ENCODE measurements at places on chromosomes 11 and 22.

GRCh38 chr11:118691926-118692830 is 12.7 kb upstream of the TREH start:
- peak; percentile 54 for DNase-seq

DNA sequence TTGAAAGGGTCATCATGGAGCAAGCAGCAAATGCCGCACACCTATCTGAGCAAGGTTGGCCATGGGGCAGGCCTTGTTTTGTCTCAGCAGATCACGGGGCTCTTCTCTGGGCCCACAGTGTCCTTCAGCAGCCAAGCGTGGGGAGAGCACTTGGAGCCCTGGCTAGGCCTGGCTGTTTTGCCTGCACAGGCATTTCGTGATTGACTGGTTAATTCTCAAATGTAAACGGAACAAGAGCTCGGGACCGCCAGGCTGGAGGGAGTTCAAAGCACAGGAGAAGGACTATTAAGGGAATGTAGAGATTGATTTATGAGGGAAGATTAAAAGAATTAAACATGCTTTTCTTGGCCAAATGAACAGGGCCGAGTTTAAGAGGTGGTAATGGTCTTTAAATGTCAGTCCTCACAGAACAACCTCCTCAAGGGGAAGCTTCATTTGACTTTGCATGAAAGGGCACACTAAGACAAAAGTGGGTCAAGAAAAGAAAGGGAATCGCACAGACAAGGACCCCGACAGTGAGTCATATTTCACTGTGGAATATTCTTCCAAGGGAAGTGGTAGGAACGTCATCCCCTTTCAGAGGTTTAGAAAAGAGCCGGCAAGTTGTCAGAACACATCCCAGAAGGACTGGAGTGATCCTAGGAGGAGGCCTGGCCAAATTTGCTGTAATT is 20.7 kb downstream of the SPON1 start:
- peak; percentile 56 for DNase-seq

DNA sequence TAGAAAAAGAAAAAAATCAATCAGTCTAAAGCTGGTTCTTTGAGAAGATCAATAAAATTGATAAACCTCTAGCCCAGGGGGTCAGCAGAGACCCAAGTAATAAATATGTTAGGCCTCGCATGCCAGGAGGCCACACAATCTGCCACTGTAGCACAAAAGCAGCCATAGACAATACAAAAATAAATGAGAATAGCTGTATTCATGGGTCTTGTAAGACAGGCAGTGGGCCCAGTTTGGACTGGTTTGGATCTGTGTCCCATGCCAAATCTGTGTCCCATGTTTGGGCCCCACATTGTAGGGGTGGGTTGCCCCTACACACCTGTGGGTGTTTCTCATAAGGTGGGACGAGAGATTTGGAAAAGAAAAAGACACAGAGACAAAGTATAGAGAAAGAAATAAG is 6.6 kb upstream of the PLAAT4 start:
- DNase-seq: no peak

GRCh38 chr11:114160894-114161293 is 101.4 kb downstream of the ZBTB16 start:
- no peak for DNase-seq

DNA sequence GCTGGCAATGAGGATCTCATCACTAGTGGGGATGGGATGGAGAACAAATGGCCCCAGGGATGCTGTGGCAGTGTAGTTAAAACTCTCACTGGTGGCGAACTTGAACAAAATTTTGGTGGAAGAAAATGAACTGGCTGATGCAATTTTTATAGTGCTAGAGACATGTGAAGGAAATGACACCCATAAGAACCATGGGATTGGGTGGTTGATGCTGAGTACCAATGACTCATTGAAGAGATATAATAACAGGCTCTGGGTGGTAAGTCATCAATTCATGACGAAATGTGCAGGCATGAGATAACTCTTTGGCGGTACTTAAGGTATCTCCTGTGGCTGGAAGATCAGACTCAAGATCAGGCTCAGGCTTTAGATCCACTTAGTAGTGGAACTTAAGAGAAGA is 172.9 kb upstream of the DDI1 start:
- DNase-seq: peak; percentile 71

- peak; percentile 60 for DNase-seq
Observed at GRCh38 chr22:43385770-43386641, 25.8 kb upstream of the MPPED1 start.

DNA sequence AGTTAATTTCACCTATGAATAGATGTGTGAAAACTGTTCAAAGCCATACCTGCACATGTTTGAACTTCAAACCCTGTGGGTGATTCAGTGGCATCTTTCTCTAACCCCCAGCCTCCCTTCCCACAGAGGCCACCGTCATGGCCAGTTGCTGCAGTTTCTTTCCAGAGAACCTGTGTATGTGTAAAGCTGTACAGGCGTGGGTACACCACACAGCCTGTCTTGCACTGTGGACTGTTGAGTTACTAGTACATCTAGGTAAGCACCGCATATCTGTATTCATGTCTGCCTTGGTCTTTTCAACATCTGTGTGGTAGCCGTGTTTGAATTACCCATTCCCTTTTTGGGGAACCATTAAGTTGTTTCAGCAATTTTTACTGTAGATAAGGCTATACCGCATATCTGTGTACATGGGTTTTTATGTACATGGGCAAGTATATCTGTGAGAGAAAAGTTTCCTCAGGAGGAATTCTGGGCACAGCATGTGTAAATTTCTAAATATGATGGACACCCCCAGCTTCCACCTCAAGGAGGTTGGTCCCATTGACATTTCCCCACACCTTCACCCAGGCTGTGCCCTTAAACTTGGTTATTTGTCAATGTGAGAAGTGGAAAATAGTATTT is 13.9 kb downstream of the NEAT1 start:
- no peak for DNase-seq

GRCh38 chr11:63866211-63866610 is 27.3 kb downstream of the MARK2 start:
- peak; percentile 38 for DNase-seq

GRCh38 chr11:16986434-16987204 is 27.6 kb downstream of the PLEKHA7 start:
- DNase-seq: no peak

DNA sequence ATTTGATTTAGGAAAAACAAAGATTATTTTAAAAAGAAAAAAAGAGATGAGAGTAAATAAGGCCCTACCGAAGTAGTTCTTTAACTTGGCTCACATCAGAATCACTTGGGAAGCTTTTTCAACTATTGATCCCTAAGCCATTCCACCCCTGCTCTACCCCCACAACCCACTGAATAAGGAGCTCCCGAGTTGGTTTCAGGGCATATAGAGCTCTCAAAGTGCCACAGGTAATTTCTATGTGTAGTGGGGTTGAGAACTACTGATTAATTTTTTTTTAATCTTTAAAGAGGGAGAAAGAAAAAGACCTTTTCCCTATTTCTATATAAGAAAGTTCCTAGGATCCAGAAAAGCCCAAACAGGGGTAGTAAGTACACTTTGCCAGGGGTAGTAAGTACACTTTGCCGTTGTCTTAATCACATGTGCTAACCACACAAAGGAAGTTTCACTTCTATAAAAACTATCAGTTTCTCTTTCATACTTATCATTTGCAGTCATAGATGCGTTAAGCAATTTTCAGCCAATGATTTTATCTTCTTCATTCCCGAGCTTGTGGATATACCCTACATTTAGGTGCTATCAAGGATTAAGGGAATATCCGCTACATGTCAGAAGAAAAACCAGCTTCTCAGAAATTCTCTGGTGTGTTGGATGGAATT is 108.4 kb upstream of the ZC3H12C start:
- no peak for DNase-seq

DNA sequence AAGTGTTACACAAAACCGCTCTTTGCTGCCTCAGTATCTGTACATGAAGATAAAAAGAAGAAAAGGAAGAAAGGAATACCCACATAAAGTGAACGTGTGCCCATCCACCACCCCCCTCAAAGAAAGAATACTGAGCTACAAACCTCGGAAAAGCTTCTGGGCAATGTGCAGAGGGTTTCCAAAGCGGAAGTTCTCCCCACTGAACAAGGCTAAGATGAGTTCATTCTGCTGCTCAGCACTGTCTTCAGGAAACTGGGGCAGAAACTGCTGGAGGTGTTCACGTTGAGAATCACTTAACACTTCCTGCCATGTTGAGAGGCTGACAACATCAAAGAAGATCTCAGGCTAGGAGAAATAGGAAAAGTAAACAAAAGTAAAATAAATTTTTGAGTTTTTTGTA is 6.9 kb downstream of the NFRKB start:
- DNase-seq: no peak

- DNase-seq: peak; percentile 98
Observed at GRCh38 chr22:46754110-46754799, 8.2 kb upstream of the TBC1D22A start.
